ENCODE measurements at places on chromosomes 2 and 18.
A peak's percentile ranks its signal among the peaks of the same experiment; 100 is the strongest.

GRCh38 chr2:177359836-177360595 is 32.6 kb upstream of the AGPS start:
- H3K27ac ChIP-seq, result no peak overlapping the region
- no peaks in the 10 kb centered on the region for H3K27me3 ChIP-seq
- H3K4me3 ChIP-seq, result no peak overlapping the region
- DNase-seq, result no peak

DNA sequence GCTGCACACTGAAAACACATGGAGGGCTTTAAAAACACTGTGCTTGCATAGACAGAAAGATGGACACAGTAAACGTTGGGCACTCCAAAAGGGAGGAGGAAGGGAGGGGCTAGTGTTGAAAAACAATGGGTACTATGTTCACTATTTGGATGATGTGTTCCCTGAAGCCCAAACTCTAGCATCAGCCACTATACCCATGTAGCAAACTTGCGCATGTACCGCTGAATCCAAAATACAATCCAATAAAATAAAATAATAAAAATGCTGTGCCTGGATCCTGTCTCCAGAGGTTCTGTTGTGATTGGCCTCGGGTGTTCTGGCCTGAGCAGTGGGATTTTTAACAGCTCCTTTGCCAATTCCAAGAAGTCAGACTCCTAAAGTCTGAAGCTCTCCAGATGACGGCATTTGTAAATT is 166.0 kb downstream of the TMEM182 start:
- no peak overlapping the region for H3K4me3 ChIP-seq
- no peaks in the 10 kb centered on the region for H3K36me3 ChIP-seq
- no peak overlapping the region for H3K27ac ChIP-seq
- no peak for DNase-seq
- H3K27me3 ChIP-seq, result no peaks in the 10 kb centered on the region
- no peaks in the 10 kb centered on the region for H3K4me1 ChIP-seq

DNA sequence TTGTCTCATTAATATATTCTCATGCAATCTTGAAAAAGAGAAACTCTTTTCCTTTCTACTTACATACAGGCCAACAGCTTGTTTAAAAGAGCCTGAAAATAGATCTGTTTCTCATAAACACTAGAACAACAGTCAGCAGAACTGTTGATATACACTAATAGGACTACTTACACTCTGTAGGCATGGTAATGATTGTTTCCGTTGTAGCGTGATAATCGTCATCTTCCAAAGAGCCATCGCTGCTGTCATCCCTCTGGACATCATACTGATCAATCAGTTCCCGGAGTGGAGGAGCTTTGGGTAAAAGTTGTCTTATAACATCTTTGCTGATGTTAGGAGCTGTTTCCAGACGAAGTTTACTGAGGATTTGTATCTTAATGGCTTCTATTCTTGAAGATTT is 476 bp downstream of the MSTN start:
- no peaks in the 10 kb centered on the region for H3K4me1 ChIP-seq
- H3K27ac ChIP-seq, result no peak overlapping the region
- no peaks in the 10 kb centered on the region for H3K27me3 ChIP-seq
- DNase-seq, result no peak

DNA sequence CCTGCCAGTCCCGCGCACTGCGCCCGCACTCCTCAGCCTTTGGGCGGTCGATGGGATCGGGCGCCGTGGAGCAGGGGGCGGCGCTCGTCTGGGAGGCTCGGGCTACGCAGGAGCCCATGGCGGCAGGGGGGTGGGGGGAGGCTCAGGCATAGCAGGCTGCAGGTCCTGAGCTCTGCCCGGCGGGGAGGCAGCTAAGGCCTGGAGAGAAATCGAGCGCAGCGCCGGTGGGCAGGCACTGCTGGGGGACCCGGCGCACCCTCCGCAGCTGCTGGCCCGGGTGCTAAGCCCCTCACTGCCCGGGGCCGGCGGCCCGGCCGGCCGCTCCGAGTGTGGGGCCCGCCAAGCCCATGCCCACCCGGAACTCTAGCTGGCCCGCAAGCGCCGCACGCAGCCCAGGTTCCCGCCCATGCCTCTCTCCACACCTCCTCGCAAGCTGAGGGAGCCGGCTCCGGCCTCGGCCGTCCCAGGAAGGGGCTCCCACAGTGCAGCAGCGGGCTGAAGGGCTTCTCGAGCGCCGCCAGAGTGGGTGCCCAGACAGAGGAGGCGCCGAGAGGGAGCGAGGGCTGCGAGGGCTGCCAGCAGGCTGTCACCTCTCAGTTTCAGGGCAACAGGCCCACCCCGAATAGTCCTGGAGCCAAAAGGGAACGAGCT is 74.1 kb downstream of the PSMG2 start:
- no peak for DNase-seq
- H3K27me3 ChIP-seq, result no peaks in the 10 kb centered on the region
- H3K4me3 ChIP-seq, result peak overlapping the region; percentile 16
- H3K36me3 ChIP-seq, result peaks cover 12% of the 10 kb centered on the region
- H3K4me1 ChIP-seq, result peaks cover 12% of the 10 kb centered on the region
- no peak overlapping the region for H3K27ac ChIP-seq

- H3K27ac ChIP-seq, result no peak overlapping the region
- no peaks in the 10 kb centered on the region for H3K4me1 ChIP-seq
- no peaks in the 10 kb centered on the region for H3K36me3 ChIP-seq
These were observed 887.9 kb upstream of the FAM98A start for GRCh38 chr2:34486965-34487364.

DNA sequence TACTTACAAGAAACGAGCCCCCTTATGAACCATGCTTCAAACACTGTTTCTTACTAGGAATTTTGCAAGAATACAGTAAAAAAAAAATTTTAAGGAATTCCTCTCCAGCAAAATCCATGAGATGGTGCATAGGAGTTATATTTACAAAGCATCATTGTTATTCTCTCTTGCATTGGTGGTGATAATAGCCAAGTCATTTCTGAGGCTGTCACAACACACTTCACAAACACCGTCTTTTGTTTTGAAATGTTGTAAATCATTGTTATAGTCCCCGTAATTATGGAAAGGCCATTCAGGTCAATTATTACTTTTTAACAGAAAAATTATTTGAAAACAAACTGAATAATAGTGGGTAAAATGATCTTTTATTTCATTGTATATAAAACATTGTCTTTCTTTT is 60.1 kb downstream of the DYNC1I2 start:
- no peak overlapping the region for H3K27ac ChIP-seq
- no peak for DNase-seq
- H3K4me3 ChIP-seq, result no peak overlapping the region
- H3K36me3 ChIP-seq, result peaks cover 31% of the 10 kb centered on the region

DNA sequence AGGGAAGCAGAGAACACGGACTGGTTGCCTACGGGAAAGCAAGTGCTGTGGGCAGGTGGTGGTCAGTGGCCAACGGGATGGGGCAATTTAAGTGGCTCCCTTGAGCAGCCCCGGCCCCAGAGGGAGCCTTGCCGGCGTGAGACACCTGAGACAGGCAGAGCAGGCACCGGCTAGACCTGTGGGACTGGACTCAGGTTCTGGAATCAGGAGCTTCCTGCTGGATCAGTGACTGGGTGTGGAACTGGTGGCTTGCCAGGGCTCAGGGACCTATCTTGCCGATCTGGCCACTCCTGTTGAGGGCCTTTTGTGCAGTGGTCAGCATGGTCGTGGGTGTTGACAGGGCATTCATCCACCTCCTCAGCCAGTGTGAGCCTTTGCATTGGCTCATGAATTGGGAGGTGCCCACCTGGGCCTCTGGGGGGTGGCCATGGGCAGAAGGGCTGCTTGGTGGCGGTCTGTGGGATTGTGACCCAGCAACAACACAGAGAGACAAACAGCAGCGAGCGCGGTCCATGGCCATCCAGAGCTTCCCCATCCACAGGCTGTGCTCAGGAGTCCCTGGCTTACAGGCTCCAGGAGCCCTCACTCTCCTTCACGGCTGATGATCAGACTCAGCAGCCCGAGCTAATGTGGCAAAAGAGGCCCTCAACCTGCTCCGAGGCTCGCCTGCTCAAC is 85.4 kb upstream of the ZNF516 start:
- H3K36me3 ChIP-seq, result peaks cover 1% of the 10 kb centered on the region
- H3K4me3 ChIP-seq, result no peak overlapping the region
- DNase-seq, result no peak

- peaks cover 6% of the 10 kb centered on the region for H3K36me3 ChIP-seq
- H3K4me1 ChIP-seq, result peaks cover 11% of the 10 kb centered on the region
- no peak overlapping the region for H3K27ac ChIP-seq
- no peaks in the 10 kb centered on the region for H3K27me3 ChIP-seq
- no peak overlapping the region for H3K4me3 ChIP-seq
These were observed 2.9 kb upstream of the RBBP8 start for GRCh38 chr18:22930089-22930713.

- no peak for DNase-seq
- H3K27ac ChIP-seq, result no peak overlapping the region
- H3K36me3 ChIP-seq, result peaks cover 3% of the 10 kb centered on the region
These were observed 285.4 kb downstream of the LPIN1 start for GRCh38 chr2:12031866-12032265.

GRCh38 chr2:105390454-105390853 is 8.4 kb downstream of the FHL2 start:
- H3K27me3 ChIP-seq, result peaks cover 5% of the 10 kb centered on the region
- H3K4me1 ChIP-seq, result no peaks in the 10 kb centered on the region
- no peak overlapping the region for H3K27ac ChIP-seq
- no peak overlapping the region for H3K4me3 ChIP-seq
- no peaks in the 10 kb centered on the region for H3K36me3 ChIP-seq

- H3K4me3 ChIP-seq, result no peak overlapping the region
- H3K4me1 ChIP-seq, result no peaks in the 10 kb centered on the region
- no peak for DNase-seq
- no peaks in the 10 kb centered on the region for H3K27me3 ChIP-seq
These were observed 74.2 kb upstream of the LCLAT1 start for GRCh38 chr2:30372826-30373225.

- no peak overlapping the region for H3K27ac ChIP-seq
- H3K4me3 ChIP-seq, result no peak overlapping the region
- no peak for DNase-seq
- H3K36me3 ChIP-seq, result peaks cover 4% of the 10 kb centered on the region
These were observed 514.5 kb upstream of the CDH2 start for GRCh38 chr18:28691496-28691840.

DNA sequence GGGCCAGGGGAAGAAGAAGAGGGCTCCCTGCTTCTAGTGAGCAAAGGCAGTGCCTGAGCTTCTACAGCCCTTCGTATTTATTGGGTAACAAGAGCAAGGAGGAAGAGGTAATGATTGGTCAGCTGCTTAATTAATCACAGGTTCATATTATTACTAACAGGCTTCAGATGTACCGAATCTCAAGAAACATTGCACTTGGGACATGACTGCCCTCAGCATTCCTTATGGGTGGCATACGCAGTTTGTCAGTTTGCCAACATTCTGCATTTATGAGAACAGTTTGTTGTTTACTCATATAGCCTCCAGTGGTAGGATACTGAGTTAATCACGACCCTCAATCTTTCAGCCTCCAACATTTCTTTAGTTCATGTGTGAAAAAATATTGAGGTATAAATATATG is 84.5 kb downstream of the HIBCH start:
- DNase-seq, result no peak
- no peaks in the 10 kb centered on the region for H3K27me3 ChIP-seq
- H3K4me1 ChIP-seq, result peaks cover 5% of the 10 kb centered on the region
- no peak overlapping the region for H3K27ac ChIP-seq

DNA sequence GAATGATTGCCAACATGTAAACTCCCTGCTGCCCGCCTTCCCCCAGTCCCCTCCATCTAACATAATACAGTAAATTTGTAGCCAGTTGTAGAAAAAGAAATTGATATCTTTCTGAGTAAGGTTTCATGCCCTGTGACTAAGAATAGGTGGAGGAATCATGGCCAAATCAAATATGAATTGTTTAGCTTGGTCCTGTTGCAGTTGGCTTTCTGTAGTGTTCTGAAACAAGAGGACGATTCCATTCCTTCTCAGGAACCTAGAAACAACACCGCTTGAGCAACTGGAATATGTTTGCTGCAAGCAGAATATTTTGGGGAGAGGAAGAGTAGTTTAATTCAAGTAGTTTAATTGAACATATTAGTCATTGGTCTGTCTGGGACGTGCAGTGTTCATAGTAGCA is 7.0 kb upstream of the DRC1 start:
- no peak overlapping the region for H3K27ac ChIP-seq
- H3K27me3 ChIP-seq, result no peaks in the 10 kb centered on the region
- peaks cover 11% of the 10 kb centered on the region for H3K36me3 ChIP-seq
- DNase-seq, result no peak
- no peak overlapping the region for H3K4me3 ChIP-seq

DNA sequence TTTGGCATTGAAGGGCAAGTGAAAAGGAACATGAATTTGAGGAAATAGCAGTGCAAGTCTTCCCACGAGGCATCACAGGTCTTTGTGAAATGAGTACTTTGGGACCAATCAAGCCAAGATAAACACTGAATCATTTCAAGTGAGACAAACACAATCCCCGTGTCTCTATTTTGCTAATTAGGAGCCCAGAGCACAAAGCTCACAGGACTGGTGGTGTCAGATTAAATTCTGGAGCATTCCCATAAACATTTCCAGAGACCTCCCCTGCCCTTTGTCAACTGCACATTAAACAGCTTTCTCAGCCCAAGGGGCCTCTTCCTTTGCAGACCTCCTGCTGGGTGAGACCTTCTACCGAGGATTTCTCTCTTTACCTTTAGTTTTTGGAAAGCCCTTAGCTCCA is 50.7 kb downstream of the DAPL1 start:
- no peak for DNase-seq
- H3K27me3 ChIP-seq, result peaks cover 36% of the 10 kb centered on the region
- no peak overlapping the region for H3K27ac ChIP-seq
- no peaks in the 10 kb centered on the region for H3K4me1 ChIP-seq
- no peak overlapping the region for H3K4me3 ChIP-seq

DNA sequence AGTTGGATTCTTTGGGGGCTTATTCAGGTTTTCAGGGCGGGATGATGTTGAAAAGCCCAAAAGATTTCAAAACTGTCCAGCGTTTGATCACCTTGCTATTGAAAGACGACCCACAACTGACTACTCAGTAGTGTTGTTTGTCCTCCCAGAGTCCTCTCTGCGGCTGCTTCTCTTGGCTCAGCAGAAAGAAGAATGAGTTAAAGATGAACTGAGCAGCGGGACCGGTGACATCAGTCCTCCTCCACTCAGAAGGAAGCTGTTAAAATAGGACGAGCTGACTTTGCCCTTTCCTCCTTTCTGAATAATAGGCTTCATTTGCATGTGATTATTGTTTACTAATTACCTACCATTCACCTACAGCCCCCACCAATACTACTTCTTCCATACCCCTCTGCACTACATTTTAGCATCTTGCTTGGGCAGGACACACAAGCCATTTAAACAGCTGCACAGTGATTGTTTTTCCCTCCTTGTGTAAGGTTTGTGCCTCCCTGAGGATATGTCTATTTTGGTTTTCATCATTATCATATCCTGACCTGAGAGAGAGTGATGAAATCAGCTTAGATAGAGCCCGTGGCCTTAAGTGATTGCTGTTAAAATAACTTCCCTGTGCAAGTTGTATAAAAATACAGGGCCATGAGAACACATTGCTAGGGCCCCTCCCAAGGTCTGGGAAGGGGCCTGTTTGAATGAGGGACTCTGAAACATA is 261.8 kb downstream of the FHOD3 start:
- H3K4me3 ChIP-seq, result no peak overlapping the region
- no peak overlapping the region for H3K27ac ChIP-seq
- DNase-seq, result no peak
- H3K27me3 ChIP-seq, result peaks cover 59% of the 10 kb centered on the region

Measured in central memory CD8-positive, alpha-beta T cell (primary cell).